ENCODE measurements at places on chromosomes 4 and X. TPM values are rescaled to one million over a fixed set of nuclear protein-coding genes. Genes with fewer than 3 reads are reported as not detected.

GRCh38 chr4:113823291-113823659, 61.7 kb upstream of the CAMK2D start:
- DNase-seq: no peak

- DNase-seq: no peak
Measured at GRCh38 chr4:184657144-184657543, 7.6 kb downstream of the PRIMPOL start.

DNA sequence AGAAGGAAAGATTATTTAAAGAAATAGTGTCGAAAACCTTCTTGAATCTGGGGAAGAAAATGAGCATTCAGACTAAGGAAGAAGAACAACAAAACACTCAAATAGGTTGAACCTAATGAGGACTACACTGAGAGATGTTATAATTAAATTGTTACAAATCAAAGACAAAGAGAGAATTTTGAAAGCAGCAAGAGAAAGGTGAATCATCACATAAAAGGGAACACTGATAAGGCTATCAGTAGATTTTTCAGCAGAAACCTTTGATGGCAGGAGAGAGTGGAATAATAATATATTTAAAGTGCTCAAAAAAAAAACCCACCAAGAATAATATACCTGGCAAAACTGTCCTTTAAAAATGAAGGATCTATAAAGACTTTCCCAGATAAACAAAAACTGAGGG, 114.9 kb downstream of the AREG start:
- no peak for DNase-seq

GRCh38 chr4:125849869-125850268, 535.1 kb downstream of the FAT4 start:
- no peak for DNase-seq

- no peak for DNase-seq
Measured at GRCh38 chrX:40581336-40581920, 658 bp downstream of the ATP6AP2 start.

GRCh38 chr4:37827802-37828321, 1.4 kb downstream of the PGM2 start:
- no peak for DNase-seq

DNA sequence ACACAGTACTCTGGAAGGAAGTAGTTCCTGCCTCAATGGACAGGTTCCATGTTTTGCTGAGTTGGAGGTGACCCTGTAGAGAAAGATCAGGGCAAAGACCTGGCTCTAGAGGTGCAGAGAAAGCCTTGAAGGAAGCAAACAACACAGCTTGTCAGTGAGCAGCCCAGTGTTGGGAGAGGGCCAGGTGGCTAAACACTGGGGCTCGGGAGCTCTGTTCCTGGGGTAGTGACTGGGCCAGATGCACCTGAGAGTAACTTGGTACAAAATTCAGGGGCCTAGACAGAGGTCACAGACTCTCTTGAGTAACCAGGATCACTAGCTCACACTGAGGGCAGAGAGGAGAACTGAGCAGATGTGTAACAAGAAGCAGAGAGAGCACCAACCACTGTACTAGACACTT, 138.4 kb upstream of the NALF2 start:
- DNase-seq: no peak

DNA sequence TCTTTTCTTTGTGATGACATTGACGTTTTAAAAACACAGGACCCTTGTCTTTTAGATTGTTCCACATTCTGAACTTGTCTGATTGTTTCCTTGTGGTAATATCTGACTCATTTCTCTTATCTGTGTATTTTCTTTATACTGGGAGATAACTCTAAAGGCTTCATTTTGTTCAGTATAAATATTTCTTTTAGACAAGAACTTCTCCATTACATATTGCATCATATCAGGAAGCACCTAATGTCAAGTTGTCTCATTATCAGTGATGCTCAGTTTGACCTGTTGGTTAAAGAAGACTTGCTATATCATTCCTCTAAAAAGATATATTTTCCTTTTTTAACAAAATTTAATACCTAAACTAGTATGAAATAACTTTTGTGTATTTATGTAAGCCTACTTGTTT, 152.3 kb upstream of the BMP3 start:
- DNase-seq: no peak

- no peak for DNase-seq
Measured at GRCh38 chrX:47146121-47146935, 1.3 kb downstream of the RBM10 start.

DNA sequence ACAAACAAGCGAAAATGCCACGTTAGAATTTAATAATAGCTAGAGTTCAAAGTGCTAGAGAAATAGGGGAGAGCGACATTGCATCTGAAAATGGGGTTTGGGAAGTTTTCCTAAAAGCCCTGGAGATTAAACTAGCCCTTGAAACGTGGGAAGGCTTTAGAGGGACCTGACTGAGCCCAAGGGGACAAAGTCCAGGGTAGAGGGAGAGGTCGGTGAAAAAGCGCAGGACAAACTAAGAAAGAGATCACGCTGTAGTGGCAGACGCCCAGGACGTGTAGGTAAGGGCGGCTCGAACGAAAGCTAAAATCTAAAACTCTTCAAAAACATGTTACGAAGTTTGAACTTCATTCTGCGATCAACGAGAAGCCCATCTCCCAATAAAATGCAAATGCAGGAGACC, 1.1 kb upstream of the ATP11C start:
- DNase-seq: no peak

- no peak for DNase-seq
Measured at GRCh38 chr4:184528051-184528450, 53.7 kb upstream of the IRF2 start.

GRCh38 chr4:142091691-142092182, 455.4 kb downstream of the IL15 start:
- peak; percentile 99 for DNase-seq

Gene ZFP92
- 0.06 TPM for total RNA-seq

Gene FGFBP1
- 18.8 TPM for total RNA-seq

Gene ZFP42
- 8.0 TPM for total RNA-seq

Gene PPP1R3F
- 0.87 TPM for total RNA-seq

Gene TRPC3
- 0.06 TPM for total RNA-seq

Gene WDR13
- 64.9 TPM for total RNA-seq

Gene CT45A1
- total RNA-seq: not detected

Gene CFP
- total RNA-seq: 0.06 TPM

Gene KLHL15
- 3.4 TPM for total RNA-seq

Measured in epithelial cell of proximal tubule (primary cell).